ENCODE measurements at places on chromosomes 5 and 9. TPM values are rescaled to one million over a fixed set of nuclear protein-coding genes. Genes with fewer than 3 reads are reported as not detected.

The TRPM3 gene
- under 0.01 TPM for total RNA-seq

The ADAMTSL2 gene
- total RNA-seq: under 0.01 TPM

The SH3GL2 gene
- 0.15 TPM for total RNA-seq

The FAM221B gene
- not detected for total RNA-seq

The TUT7 gene
- total RNA-seq: 47.7 TPM

The HSPA5 gene
- total RNA-seq: 247 TPM

The ZNF367 gene
- total RNA-seq: 0.99 TPM
